ENCODE measurements at places on chromosomes 4 and X. TPM values are rescaled to one million over a fixed set of nuclear protein-coding genes. Genes with fewer than 3 reads are reported as not detected.

PI4K2B gene
- 7.8 TPM for polyA plus RNA-seq

DNA sequence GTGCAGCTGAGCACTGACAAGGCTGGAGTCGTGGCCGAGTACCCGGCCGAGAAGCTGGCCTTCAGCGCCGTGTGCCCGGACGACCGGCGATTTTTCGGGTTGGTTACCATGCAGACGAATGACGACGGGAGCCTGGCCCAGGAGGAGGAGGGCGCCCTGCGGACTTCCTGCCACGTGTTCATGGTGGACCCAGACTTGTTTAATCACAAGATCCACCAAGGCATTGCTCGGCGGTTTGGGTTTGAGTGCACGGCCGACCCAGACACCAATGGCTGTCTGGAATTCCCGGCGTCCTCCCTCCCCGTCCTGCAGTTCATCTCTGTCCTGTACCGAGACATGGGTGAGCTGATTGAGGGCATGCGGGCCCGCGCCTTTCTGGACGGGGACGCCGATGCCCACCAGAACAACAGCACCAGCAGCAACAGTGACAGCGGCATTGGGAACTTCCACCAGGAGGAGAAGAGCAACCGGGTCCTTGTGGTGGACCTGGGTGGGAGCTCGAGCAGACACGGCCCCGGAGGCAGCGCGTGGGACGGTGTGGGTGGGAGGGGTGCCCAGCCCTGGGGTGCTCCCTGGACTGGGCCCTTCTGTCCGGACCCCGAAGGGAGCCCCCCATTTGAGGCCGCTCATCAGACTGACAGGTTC is 24.3 kb downstream of the RGS12 start:
- DNase-seq = no peak

ANKRD50 gene
- 8.1 TPM for polyA plus RNA-seq

DNA sequence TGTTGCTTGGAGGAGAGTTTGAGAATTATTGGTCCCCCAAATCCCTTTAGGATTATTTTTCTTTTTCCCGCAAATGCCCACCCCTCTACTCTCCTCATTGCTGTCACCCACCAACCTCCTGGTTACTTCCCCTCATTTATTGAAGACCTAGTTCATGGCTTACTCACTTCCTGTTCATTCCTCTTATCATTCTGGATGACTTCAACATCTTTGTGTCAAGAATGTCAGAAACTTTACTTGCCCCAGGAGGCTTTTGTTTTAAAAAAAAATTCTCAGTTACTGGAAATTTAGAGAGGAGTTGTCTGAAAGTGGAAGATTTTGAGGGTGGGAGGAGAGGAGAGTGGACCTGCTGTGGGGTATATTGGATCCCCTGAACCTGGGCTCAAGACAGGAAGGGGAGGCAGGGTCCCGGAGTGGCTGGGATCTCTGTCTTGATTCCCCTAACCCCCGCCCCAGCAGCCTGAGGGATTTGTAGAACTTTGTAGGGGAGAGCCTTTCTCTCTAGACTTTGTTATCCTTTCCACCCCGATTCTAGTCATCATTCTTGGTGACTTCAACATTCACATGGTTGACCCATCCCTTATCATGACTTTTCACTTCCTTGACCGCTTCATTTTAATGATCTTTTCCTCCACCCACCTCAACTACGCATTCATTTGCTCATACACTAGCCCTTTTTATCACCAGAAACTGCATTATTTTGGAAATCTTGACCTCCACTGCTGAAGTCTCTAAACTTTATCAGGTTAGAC is 69.9 kb upstream of the ESX1 start:
- no peak for DNase-seq

TECRL gene
- not detected for polyA plus RNA-seq

GRCh38 chr4:85370400-85371032 is 104.4 kb upstream of the ARHGAP24 start:
- DNase-seq = peak; percentile 41

EIF4E gene
- polyA plus RNA-seq = 151 TPM

- DNase-seq = no peak
Measured at GRCh38 chrX:39214387-39215126, 413.3 kb downstream of the MID1IP1 start.

MAD2L1 gene
- 65.3 TPM for polyA plus RNA-seq

WNK3 gene
- 0.03 TPM for polyA plus RNA-seq

GRCh38 chr4:76637712-76638361 is 202.8 kb downstream of the SHROOM3 start:
- no peak for DNase-seq

PRDM8 gene
- polyA plus RNA-seq = 0.10 TPM

MAGEB10 gene
- polyA plus RNA-seq = not detected

GRCh38 chr4:87132035-87132434 is 88.4 kb downstream of the KLHL8 start:
- no peak for DNase-seq

- DNase-seq = no peak
Measured at GRCh38 chr4:76663824-76664223, 228.8 kb downstream of the SHROOM3 start.

TMSB15A gene
- polyA plus RNA-seq = 0.46 TPM

- no peak for DNase-seq
Measured at GRCh38 chrX:40299641-40300046, 201.9 kb upstream of the BCOR start.

TLR10 gene
- not detected for polyA plus RNA-seq

FRG2 gene
- polyA plus RNA-seq = not detected

DNA sequence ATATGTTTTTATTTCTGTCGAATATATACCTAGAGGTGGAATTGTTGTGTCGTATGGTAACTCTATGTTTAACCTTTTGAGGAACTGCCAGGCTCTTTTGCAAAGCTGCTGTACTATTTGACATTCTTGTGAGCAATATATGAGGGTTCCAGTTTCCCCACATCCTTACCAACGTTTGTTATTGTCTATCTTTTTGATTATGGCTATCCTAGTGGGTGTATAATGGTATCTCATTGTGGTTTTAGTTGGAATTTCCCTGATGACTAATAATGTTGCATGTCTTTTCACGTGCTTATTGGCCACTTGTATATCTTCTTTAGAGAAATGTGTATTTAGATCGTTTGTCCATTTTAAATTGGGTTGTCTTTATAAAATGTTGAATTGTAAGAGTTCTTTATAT is 24.5 kb downstream of the REPS2 start:
- no peak for DNase-seq

GRCh38 chr4:144494280-144494679 is 151.7 kb upstream of the HHIP start:
- no peak for DNase-seq

GRCh38 chr4:88661739-88662138 is 35.9 kb downstream of the NAP1L5 start:
- no peak for DNase-seq

AADAT gene
- polyA plus RNA-seq = 9.8 TPM

GRCh38 chrX:17183566-17183965 is 191.4 kb upstream of the NHS start:
- DNase-seq = no peak

DNA sequence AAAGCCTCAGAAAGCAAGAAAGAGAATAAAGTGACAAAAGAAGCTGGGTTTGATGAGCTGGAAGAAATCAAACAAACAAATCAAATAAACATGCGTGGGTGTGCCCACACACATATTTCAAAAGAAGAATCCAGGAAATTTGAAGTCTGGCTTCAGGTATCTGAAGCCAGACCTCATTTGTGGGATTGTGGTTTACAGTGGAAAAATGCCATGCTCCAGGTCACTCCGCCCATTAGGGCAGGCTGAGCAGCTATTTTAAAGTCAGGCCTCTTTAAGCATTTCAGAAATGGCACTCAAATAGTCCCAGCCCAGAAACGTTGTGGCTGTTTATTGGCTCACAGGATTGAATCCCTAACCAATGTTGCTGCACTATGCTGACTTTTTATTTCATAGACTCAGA is 226.1 kb upstream of the F9 start:
- no peak for DNase-seq

DNA sequence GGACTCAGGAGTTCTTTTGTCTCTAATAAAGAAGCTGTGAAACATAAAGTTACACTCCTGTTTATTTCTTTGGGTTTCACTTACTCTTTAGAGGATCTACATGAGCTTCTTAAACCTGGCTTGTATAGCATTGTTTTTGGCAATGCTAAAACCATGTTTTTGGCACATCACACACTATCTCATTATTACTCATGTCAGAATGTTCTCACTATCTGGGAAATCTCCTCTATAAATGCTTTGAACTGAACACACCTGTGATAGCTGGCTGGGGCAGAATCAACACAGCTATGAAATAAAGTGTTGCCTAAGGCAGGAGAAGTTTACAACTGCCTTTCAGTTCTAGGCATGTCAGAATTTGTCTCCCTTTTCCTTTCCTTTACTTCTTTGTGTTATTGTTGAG is 52.6 kb downstream of the SULT1B1 start:
- no peak for DNase-seq

APELA gene
- not detected for polyA plus RNA-seq

DNA sequence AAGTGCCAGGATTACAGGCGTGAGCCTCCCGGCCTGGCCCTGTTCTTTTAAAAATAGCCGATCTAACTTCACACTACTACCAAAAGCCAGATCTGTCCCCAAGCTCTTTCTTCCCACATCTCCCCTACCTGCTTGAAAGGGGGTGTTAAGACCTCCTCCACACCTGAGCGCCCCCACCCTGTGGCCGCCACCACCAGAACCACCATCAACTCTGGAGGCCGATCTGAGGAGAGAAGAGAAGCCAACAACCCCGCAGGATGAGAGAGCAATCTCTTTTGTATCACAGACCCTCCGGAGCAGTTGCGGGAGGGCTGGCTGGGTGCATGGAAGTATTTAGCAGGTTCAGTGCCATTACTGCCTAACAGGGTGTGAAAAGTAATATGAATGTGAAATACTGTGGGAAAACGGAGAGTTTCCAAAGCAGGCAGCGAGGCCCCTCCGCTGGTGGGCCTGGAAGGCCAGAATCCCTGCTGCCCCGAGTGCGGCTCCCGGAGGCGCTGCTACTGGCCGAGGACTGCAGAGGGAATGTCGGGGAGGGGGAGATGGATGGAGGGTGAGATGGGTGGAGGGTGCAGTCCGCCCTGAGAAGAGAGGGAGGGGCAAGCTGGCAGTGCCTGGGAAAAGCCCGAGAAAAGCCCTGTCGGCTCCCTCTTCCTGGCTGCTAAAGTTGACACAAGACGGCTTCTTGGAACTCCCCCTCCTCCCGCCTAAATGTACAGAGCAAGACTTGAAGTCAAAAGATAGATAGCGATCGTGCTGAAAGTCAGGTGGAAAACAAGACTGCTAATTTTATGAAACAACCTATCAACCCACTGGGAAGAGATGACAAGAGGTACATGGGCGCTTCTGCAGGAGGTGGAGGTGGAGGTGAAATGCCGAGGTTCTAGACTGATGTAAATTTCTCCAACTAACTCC is 22.3 kb downstream of the HAND2 start:
- DNase-seq = no peak

DNA sequence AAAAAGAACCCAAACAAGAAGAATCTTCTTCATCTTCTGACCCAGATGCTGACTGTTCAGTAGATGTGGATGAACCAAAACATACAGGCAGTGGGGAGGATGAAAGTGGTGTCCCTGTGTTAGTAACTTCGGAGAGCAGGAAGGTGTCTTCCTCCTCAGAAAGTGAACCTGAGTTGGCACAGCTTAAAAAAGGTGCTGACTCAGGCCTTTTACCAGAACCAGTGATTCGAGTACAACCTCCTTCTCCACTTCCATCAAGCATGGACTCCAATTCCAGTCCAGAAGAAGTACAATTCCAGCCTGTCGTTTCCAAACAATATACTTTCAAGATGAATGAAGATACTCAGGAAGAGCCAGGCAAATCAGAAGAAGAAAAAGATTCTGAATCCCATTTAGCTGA is 307.0 kb downstream of the ANK2 start:
- DNase-seq = no peak

DNA sequence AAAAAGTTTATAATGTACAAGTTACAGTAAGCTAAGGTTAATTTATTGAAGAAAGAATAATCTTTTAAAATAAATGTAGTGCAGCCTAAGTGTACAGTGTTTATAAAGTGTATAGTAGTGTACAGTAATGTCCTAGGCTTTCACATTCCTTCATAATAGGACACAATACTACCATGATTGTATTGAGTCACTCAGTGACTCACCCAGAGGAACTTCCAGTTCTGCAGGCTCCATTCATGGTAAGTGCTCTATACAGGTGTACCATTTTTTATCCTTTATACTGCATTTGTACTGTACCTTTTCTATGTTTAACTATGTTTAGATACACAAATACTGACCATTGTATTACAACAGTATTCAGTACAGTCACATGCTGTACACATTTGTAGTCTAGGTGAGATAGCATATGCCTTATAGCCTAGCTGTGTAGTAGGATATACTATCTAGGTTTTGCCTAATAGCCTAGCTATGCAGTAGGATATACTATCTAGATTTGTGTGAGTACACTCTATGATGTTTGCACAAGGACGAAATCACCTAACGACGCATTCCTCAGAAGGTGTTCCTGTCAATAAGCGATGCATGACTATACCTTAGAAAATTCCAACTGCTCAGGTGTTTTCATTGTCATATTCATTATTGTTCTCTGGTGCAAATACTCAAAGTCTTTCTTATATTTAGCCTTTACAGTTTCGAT is 5.5 kb upstream of the TMEM255A start:
- no peak for DNase-seq

GRCh38 chrX:145735036-145735435 is 82.6 kb upstream of the SLITRK2 start:
- no peak for DNase-seq

DNA sequence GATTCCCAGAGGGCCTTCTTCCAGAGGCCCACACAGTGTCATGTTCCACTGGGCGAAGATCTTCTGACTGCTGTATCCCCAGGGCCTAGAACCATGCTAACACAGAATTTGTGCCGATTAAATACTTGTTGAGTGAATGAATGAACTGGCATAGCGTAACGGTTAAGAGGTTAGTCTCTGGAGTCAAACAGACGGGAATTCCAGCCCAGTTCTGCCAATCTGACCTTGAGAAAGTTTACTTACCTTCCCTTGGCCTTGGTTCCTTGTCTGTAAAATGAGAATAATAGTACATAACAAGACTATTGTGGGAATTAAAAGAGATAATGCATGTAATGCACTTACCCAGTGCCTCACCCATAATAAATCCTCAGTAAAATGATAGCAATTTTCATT is 58.3 kb upstream of the PLAC1 start:
- DNase-seq = no peak

FGF13 gene
- not detected for polyA plus RNA-seq

APLN gene
- polyA plus RNA-seq = 0.75 TPM

SLITRK4 gene
- polyA plus RNA-seq = not detected

- no peak for DNase-seq
Measured at GRCh38 chr4:121070274-121070673, 2.1 kb downstream of the NDNF start.

GLRB gene
- polyA plus RNA-seq = 1.8 TPM

ADAMTS3 gene
- not detected for polyA plus RNA-seq

DNA sequence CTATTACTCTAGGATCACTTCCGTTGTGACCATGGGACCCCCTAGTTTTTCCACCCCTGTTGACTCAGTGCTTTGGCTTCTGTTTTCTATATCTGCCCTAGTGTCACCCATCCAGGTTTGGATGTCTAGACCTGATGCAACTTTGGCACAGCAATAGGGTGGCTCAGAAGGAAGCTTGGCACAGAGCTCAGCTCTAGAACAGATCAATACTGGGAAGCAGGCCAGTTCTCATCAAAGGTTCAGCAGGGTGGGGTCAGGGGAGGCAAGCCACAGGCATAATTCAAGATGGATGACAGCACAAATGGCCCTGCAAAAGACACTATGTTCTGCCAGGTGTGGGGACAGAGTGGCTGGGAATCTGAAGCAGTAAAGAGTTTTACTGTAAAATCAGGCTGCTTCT is 74.2 kb upstream of the EGFL6 start:
- DNase-seq = no peak

SYP gene
- polyA plus RNA-seq = 4.0 TPM

NUDT10 gene
- 0.16 TPM for polyA plus RNA-seq

PPP2R2C gene
- 29.4 TPM for polyA plus RNA-seq

GRCh38 chrX:10156199-10157031 is at the start of gene CLCN4:
Gene CLCN4, plus strand, starts transcription at chrX:10156975. Its CDS starts 28,058 bp downstream, at chrX:10185033.
- peak; percentile 47 for DNase-seq

AR gene
- polyA plus RNA-seq = 2.2 TPM

Measured in A549 (cell line).